ENCODE measurements at places on chromosomes 7 and 10. TPM values are rescaled to one million over a fixed set of nuclear protein-coding genes. Genes with fewer than 3 reads are reported as not detected.

Gene PARD3
- total RNA-seq, result 0.79 TPM

Gene ANKRD2
- total RNA-seq, result not detected

Gene TMEM184A
- not detected for total RNA-seq

GRCh38 chr10:13908475-13908874 is 321.7 kb downstream of the PRPF18 start:
- H3K4me1 ChIP-seq, result no peaks in the 10 kb centered on the region
- no peak for DNase-seq
- no peak overlapping the region for H3K27ac ChIP-seq
- H3K4me3 ChIP-seq, result no peak overlapping the region

All from CD4-positive, CD25-positive, alpha-beta regulatory T cell (primary cell).